CD4-positive, alpha-beta T cell treated with Interleukin-10 for 1 hour (primary cell): ENCODE measurements at places on chromosomes 7 and 10.

DNA sequence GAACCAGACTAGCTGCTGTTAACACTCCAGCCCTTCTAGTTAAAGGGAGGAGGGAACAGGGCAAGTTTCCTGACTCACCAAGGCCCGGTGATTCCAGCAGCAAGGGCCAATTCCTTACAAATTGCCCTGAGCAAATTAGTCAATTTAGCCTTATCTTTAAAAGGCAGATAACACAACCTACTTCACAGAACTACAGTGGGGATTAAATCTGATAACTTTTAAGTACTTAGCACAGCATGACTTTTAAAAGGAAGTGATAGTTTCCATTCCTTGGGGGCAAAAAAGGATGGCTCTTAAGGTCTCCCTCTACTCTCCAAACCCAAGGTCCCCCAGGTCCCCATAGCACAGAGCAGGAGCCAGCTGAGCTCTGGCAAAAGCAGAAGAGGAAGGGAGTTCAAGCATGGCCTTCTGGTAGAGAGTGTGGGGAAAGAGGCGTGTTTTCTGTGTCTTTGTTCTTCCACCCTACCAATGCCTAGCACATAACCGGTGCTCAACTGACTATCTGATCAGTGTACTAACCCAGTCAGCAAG, 4.0 kb downstream of the CDCA7L start:
- DNase-seq, result no peak

- no peak for DNase-seq
Observed at GRCh38 chr10:112766636-112767035, 183.4 kb upstream of the TCF7L2 start.

- DNase-seq, result no peak
Observed at GRCh38 chr7:711922-712380, 14.5 kb upstream of the DNAAF5 start.

GRCh38 chr10:16583382-16583781, 61.7 kb upstream of the C1QL3 start:
- DNase-seq, result no peak

DNA sequence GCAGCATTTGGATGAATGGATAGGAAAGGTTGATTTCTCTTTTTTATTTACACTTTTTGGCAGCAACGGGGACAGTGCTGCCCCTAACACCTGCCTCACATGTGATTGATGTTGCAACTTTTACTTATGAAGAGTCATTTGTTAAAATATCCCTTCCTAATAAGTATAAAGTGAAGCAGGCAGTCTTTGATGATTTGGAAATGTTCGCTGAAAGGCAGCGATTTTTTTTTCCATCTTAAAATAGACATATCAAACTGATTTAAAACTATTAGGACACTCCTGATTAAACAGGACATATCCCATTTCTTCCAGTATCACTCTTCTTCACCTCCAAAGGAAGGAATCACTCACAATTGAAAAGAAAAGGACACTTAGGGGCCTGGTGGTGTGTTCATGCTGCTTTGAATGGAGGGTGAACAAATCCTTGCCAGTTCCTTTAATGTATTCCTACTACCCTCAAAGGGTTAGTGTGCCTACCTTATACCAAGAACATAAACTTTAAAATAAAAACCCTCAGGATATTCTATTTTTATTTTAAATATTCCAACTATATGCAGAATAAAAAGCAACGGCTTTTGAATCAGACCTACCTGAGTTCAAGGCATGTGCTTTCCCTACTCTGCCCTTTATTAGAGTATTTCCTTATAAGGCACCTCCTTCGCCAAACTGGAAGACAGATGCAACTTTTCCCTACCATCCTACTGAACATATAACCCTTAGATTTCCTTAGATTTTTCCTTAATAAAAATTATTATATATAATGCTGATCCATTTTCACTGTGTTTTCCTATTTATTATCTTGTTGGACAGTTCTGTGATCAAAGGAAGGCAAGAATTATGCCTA, 1.1 kb downstream of the ADK start:
- DNase-seq, result no peak

DNA sequence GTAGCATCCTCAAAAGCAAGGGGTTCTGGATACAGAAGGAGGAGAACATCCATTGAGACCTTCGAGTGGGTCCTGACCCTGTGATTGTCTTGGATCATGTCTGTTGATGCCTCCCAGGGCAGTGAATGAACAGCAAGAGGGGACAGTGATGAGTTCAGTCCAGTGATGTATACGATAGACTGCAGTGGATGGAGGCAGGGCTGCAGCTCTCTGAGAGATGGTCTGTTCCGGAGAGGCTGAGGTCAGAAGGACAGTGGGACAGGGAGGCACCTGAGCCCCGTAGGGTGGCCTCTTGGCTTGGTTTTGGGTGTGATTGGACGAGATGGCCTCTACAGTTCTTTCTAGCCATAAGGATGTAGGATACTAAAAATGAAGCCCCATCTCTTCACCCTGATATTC, 280.4 kb downstream of the CAMK1D start:
- DNase-seq, result no peak
